ENCODE measurements at places on chromosomes 16 and 17.

GRCh38 chr17:8095361-8095760 is 7.8 kb upstream of the ALOX12B start:
- no peak for DNase-seq

GRCh38 chr17:72119873-72120641 is 763 bp upstream of the SOX9 start:
- no peak for DNase-seq

DNA sequence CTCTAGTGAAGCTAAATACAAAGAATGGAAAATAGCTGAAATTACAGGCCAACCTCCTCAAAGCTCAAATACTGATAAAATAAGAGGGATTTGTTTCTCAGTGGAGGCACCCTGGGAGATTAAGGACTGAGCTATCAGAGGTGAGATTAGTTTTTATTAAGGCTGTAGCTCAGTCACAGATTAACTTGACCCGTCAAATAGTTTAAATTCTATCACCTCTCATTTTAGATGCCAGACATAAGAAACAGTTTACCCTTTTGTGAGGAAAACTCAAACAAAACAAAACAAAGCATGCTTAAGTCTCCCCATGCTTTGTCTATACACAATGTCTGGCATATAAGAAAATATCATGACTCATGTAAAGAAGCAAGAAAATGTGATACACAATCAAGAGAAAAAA is 208.3 kb upstream of the PMFBP1 start:
- no peak for DNase-seq

- peak; percentile 58 for DNase-seq
These were observed 7.4 kb upstream of the SCIMP start for GRCh38 chr17:5241861-5242671.

GRCh38 chr17:72511874-72512273 is 391.1 kb downstream of the SOX9 start:
- no peak for DNase-seq

GRCh38 chr17:6671431-6671830 is 19.9 kb downstream of the C17orf100 start:
- DNase-seq, result no peak

GRCh38 chr17:36675786-36676185 is 74.4 kb downstream of the MRM1 start:
- DNase-seq, result no peak

DNA sequence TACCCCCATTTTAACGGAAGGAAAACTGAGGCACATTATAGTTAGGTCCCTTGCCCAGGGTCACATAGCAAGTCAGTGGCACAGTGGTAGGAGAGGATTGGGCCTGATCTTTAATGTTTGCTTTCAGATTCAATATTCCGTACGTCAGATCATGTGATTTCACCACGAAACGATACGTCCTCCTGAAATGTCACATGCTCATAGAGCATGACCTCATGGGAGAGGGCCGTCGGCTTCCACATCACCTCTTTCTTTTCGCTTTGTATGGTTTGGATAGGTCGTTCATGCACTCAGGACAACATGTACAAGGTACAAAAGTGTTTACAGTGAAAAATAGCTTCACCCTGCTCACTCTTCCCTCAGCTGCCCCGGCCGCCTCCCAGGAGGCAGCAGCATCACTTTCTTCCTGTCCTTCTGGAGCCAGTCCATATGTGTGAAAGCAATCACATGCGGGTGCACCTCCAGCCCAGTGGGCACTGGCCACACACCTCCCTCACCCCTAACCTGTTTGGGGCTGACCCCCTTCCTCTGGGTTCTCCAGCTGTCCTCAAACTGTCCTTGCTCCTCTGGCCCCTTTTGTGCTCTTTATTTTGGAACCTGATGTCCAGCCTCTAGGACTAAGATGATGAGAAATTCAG is 199.9 kb downstream of the FOXL1 start:
- no peak for DNase-seq

DNA sequence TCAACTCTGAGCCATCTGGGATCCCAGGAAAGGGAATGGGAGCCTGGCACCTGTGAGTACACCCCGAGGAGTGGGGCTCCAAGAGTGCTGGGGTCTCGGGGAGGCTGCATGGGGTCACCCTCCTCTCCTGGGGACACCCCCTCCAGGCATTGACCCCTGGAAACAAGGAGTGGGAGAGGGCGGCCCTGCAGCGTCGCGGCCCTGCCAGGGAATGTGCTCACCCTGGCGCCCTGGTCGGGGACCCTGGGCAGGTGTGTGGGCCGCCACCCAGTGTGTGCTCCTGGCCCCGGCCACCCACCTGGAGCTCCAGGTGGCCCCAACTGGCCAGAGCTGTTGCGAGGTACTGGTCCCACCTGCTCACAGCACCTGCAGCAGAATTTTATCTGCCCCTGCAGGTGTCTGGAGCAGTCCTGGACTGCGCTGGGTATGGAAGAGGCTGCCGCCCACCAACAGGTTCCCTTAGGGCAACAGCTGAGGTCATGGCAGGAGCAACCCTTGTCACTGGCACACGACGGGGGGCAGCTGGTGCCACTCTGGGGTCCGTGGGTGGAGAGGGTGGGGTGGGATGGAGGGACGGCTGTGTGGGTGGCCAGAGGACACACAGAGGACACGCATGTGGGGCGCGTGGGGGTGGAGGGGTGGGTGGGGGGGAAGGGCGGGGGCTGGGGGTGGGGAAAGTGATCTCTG is 5.4 kb upstream of the PABPN1L start:
- DNase-seq, result no peak

DNA sequence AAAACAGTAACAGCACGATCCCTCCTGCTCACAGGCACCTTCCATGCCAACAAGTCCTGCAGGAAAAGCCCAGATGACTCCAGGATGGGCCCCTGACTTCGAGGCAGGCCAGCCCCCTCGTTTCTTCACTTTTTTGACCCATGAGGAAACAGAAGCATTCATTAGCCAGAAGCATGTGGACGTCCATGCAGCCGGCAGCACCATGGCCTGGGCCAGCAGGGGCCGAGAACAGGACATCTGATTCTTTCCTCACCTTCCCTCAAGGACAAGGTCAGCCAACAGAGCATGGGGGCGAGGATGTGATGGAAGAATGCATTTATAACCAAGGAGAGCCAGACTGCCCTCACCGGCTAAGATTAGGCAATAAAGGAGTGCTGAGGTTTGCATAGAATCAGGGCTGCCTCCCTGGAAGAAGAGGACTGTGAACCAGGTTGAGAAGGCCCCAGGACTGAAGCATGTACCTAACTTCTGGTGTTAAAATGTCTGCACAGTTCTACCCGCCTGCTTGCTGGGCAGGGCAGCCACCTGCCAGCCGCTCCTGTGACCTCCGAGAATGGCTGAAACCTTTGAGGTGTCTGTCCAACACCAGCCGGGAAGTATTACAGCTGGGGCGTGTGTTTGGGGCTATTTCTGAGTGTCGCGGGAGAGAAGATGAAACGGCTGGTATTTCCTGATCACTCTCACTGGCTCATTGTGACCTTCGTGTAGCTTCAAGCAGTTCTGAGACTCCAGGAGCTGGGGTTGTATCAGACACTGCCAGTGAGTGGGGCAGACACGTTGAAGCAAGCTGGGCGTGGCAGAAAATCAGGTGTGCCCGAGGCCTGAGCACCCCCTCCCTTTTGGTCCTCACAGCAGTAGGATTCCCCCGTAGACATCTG is 94.0 kb upstream of the TNRC6C start:
- no peak for DNase-seq

GRCh38 chr16:10609402-10609774 is 29.0 kb upstream of the EMP2 start:
- no peak for DNase-seq

DNA sequence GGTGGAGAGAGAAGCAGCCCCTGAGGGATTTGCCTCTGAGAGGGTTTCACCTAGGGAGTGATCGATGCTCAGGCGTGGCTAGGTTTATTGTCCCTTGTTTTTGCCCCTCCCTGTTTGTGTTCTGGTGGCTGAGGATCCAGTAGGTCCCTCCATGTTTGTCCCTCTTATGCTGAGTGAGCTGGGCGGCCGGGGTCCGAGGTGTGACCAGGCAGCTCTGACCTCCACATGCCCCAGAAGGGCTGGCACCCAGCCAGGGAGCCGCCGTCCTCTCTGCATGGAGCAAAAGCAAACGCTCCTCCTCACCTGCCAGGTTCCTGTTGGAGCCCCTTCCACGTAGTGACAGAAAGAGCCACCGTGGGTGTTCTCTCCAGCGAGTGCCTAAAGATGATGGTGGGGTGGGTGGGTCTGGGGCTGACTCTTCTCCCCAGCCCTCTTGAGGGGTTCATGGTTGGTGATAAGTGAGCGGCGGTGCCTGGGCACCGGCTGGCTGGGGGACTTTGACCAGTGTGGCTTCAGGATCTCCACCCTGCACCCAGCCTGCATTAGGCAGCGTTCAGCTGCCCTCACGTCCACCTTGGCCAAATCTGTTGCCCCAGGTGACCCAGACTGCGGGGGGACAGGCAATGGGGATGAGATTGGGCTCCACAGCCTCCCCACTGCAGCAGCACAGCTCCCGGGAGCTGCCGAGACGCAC is 14.1 kb upstream of the NUDT16L1 start:
- no peak for DNase-seq

GRCh38 chr16:3157229-3158025 is 22.6 kb downstream of the ZNF213 start:
- peak; percentile 71 for DNase-seq

DNA sequence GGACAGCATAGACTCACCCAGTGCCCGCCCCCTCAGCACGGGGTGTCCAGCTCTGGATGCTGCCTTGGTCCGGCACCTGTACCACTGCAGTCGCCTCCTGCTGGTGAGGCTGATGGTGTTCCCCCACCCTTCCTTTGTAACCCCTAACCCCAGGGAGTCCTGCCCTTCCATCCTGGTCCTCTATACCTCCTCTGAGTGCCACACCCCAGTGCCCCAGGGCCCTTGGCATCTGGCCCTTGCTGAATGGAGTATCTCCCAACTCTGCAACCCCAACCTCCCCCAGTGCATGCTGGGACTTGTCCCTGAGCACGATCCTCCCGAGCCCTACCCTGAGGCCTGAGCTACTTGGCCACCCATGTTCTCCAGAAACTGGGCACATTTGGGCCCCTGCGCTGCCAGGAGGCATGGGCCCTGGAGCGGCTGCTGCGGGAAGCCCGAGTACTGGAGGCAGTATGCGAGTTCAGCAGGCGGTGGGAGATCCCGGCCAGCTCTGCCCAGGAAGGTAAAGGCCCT is 15.8 kb downstream of the RIPOR1 start:
- DNase-seq, result no peak

DNA sequence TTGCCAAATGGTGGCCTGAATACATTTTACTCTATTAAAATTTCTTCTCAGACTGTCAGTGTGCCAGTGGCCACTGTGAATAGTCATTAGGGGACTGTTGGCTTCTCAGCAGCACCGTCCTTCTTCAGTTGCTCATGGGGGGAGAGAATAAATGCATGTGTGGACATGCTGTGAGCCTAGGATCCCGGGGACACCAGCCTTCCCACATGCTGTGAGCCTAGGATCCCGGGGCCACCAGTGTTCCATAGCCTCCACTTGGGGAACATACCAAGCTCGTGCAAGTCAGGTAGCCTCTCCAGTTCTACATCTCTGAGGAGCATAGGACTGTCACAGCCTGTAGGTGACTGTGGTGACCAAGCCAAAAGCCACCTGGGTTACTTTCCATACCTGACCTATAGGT is 51.5 kb downstream of the BANP start:
- DNase-seq, result no peak

- DNase-seq, result no peak
These were observed 2.5 kb downstream of the TMEM92 start for GRCh38 chr17:50276588-50277356.

DNA sequence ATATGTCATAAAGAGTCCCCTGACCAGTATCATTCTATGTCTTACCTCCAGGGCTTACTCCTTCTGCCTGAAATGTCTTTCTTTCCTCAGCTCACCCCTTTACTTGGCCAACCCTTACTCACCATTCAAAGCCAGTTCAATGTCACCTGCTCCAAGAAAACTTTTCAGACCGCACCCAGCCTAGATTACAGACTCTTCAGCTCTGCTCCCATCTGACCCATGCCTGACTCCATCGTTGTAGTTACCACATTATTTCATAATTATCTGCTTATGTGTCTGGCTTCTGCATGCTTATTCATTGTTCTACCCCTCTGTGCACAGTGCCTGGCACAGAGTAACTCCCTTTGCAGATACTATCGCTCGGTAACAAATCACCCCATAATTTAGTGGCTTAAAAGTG is 62.5 kb upstream of the TOB1 start:
- DNase-seq, result no peak

- DNase-seq, result no peak
These were observed 12.6 kb upstream of the RPL38 start for GRCh38 chr17:74190807-74191406.

DNA sequence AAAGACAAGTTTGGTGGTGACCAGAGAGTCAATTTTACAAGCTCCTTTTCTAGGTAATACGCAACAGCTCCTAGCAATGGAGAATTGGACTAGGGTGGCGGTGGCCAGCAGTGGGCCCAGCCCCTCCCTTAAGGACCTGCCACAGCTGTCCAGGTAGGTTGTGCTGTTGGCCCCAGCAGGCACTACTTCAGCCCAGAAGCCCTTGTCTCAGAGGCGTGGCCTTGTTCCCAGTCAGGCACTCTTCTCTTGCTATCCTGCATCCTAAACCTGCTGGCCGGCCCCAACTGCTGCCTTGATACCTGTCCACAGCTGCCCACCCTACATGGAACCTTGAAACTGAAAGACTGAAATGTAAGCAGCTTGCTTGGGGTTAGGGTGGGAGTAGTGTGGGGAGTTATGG is 989 bp upstream of the GALK1 start:
- DNase-seq, result no peak

- DNase-seq, result no peak
These were observed 77.1 kb upstream of the BRD7 start for GRCh38 chr16:50445621-50446555.

DNA sequence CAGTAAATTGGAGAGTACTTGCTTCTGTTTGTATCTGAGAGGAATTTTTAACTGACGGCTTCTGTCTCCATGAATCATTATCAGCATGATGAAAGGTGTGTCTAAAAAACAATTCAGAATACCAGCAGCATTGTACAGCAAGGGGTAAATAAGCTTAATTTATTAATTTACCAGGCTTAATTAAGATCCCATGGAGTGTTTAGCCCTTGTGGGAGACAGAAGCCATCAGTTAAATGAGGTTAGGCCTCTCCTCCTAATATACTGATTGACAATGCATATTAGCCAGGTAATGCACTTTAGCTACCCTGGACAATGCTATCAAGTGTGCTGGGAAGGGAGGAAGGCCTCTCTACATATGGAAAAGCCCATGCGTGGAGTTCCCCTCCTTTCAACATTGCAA is 53.4 kb downstream of the IGF2BP1 start:
- DNase-seq, result no peak

GRCh38 chr16:66696669-66697630 is at the start of gene CMTM4:
Gene CMTM4, minus strand, starts transcription at chr16:66696743. Its CDS starts 218 bp downstream, at chr16:66696525.
- DNase-seq, result peak; percentile 82

DNA sequence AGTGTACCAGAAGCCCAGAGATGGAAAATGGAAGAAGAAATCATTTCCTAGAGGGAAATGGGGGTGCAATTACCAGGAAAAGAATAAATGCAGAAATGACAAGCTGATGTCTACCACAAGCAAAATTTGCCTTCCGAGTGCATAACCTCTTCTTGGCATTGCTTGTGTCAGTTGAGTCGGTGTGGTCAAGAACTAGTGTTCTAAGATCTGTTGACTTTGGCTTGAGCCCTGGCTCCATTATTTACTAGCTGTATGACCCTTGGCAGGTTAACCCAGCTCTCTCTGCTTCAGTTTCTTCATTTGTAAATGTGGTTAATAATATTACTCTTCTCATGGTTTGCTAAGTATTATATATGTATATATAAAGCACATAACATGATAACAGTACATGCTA is 273.0 kb upstream of the IRX5 start:
- no peak for DNase-seq

Data from CD4-positive, alpha-beta T cell treated with Interleukin-10 for 1 hour (primary cell).